ENCODE measurements at places on chromosomes 11 and 22.

DNA sequence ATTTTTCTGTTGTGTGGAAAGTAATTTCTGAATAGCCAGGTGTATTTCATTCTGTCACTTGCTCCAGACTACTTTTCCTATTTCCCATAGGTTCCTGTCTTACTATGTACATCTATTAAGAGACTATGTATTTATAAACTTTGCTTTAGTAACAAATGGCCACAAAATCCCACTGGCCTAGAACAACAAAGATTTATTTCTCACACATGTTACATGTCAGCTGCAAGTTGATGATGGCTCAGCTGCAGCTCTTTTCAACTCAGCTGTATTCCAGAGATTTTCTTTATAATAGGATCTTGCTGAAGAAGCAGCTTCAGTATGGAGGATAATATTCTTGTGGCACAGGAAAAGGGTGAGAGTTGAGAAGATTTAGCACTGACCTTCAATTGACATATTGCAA is 539.6 kb upstream of the LRRC4C start:
- DNase-seq, result no peak

GRCh38 chr11:134125507-134125906 is 56.6 kb downstream of the JAM3 start:
- no peak for DNase-seq

DNA sequence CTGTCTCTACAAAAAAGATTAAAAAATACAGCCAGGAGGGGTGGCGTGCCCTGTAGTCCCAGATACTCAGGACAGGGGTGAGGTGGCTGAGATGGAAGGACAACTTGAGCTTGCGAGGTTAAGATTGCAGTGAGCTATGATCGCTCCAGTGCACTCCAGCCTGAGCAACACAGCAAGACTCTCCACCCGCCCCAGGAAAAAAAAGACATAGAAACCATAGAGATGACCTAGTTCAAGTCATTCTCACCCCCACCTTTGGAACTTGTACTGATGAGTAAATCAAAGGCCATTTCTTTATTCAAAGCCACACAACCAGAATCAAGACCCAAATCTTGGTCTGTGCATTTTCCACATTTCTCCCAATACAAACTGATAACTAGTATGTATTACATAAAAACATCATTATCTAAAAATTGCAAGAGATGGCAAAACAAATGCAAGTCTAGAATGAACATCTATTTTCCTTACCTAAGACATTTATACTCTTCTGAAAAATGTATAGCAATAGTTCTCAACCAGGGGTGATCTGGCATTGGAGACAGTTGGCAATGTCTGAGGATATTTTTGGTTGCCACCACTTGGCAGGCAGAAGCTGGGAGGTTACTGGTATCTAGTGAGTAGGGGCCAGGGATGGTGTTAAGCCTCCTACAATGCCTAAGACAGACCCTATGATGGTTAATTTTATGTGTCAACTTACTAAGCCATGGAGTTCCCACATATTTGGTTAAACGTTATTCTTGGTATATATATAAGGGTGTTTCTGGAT is 34.6 kb downstream of the LGR4 start:
- DNase-seq, result no peak

- DNase-seq, result no peak
These were observed 71.3 kb downstream of the PPP2R1B start for GRCh38 chr11:111694851-111695250.

- DNase-seq, result no peak
These were observed 789.4 kb upstream of the KIRREL3 start for GRCh38 chr11:127789927-127790326.

DNA sequence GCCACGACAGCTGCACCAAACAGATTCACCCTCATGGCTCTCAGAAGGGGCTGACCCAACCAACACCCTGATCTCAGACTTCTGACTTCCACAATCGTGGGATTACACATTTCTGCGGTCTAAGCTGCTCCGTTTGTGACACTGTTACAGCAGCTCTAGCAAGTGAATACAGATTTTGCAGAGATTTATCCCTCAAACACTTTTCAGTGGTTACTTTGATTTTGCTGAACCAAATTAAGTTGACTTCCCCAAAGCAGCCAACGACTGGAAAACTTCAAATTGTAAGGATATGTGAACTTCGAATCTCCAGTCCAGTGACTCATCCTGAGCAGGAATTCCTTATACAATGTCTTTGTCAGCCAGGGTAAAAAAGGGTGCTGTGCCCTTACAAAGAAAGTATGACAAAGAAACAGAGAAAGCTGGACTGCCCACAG is 14.8 kb upstream of the INCENP start:
- DNase-seq, result no peak

DNA sequence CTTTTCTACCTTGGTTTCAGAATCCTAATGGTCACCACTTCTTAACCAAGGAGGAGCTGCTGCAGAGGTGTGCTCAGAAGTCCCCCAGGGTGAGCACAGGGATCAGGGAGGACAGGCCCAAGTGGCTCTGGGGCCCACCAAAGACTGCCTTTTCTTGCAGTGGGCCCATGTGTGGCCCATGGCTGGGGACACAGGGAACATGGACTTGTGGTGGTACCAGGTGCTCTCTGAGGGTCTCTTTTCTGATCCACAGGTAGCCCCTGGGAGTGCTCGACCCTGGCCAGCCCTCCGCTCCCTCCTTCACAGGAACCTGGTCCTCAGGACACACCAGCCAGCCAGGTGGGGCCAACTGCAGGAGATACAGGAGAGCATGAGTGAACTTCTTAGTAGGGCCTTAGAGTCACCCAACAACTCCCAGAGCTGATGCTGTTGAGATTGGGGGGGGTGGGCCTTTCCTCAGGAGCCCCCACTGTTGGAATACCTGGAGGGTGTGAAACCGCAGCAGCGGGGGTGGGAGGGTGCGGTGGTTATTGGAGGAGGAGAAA is 2.0 kb downstream of the MUS81 start:
- DNase-seq, result no peak

GRCh38 chr22:25091458-25091857 is 108.2 kb upstream of the CRYBB3 start:
- no peak for DNase-seq

DNA sequence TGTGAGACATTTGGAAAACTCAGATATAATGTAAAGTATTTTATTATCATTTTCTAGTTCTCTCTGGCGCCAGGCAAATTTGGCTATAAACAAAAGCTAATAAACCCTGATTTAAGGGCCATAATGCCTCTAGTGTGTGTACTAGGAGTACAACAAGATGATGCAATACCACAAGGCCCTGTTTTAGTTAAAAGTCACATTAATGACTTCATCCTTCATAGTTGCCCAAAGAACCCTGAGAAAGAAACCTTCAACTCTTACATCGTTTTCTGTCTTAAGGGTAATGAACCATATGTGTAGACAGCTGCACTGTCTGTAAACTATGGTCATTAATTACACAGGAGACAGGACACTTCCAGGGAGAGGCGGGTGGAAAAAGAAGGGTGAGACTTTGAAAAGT is 538.4 kb downstream of the FAM181B start:
- no peak for DNase-seq

DNA sequence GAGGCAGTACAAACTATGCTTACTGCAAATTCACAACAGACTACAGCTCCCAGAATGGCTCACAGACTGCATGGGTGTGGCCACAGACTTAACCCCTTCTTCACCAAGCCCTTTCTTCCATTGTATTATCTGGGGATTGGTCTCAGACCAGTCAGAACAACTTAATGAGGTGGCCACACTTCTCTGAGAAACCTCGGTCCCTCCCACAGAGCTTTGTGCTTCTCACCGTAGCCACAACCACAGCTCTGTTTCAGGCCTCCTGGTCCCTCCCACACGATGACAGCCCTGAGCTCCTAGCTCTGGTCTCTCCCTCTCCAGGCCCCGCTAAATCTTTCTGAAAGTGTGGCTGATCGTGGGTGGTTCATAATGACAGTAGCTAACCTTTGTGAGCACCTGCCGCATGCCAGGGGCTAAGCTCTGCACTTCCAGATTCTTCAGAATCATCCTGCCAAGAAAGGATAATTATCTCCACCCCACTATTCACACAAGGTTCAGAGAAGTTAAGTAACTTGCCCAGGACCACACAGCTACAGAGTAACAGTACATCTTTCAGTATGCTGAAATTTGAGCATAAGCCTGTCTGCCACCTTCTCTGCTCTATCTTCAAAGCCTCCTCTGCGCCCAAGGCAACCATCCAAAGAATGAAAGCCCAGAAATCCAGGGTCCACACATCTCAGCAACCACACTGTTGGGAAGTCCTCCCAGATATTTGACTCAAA is 5.4 kb downstream of the PDE2A start:
- DNase-seq, result no peak

GRCh38 chr22:27574002-27574366 is 227.6 kb downstream of the MN1 start:
- DNase-seq, result no peak

- DNase-seq, result no peak
These were observed 23.7 kb upstream of the CBX7 start for GRCh38 chr22:39176143-39176713.

- DNase-seq, result no peak
These were observed 6.4 kb upstream of the ARFGAP3 start for GRCh38 chr22:42863349-42863961.

Measured in CD4-positive, alpha-beta T cell treated with Interleukin-21 for 1 hour (primary cell).